ENCODE measurements at places on chromosomes 3 and 15.

DNA sequence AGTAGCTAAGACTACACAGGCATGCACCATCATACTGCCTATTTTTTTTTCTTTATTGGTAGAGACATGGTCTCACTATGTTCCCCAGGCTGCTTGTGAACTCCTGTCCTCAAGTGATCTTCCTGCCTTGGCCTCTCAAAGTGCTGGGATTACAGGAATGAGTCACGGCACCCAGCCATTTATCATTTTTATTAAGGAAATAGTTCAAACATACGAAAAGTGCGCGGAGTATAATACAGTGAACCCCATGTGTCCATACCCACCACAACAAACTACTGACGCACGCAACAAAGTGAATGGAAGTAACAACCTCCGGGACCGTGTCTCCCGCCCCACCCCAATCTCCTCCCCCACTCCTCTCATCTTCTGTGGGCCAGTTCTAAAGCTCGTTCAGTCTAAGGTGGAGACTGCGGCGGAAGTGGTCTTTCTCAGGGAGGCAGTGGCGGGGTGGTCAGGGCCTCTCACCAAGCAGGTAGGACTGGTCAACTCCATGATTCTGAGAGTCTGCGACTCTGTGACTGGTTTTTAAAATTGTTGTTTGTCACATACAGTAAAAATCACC lies 42.1 kb downstream of the DNAJB8 start:
- DNase-seq, result no peak

- no peak for DNase-seq
Measured at GRCh38 chr15:89908226-89908625, 4.5 kb downstream of the ARPIN start.

- no peak for DNase-seq
Measured at GRCh38 chr3:8619548-8619947, 25.1 kb downstream of the SSUH2 start.

DNA sequence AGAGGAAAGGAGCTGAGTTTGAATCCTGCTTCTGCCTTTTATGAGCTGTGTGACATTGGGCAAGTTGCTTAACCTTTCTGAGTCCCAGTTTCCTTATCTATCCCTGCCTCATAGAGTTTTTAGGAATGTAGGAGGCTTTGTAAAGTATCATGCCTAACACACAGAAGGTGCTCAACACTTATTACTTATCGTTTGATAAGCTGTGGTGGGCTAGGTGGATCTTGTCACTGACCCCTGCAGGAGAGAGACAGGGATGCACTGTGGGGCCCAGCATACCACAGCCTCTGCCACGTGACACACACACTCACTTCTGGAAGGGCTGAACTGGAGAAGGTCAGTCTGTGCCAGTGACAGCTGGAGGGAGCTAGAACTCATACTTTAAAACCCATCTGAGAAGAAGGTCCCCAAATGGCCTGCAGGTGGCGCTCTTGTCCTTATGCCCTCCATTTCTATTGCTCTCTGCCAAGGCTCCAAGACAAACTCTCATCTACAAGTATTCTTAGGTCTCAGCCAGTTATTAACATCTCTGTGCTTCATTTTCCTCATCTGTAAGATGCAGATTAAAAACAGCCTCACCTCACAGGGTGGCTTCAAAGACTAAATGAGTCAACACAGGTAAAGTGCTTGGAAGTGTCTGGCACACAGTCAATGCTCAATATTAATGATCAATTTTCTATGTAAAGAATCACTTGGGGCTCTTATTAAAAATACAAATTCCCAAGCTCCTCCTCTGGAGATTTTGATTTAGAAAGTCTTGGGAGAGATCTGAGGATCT lies 57.5 kb upstream of the HACD2 start:
- DNase-seq, result no peak
